Upper lobe of right lung (tissue), 1 donor: ENCODE measurements at places on chromosomes 5 and 9. TPM values are rescaled to one million over a fixed set of nuclear protein-coding genes. Genes with fewer than 3 reads are reported as not detected.

- DNase-seq, result no peak
Observed at GRCh38 chr9:93207326-93207814, 23.4 kb downstream of the WNK2 start.

DNA sequence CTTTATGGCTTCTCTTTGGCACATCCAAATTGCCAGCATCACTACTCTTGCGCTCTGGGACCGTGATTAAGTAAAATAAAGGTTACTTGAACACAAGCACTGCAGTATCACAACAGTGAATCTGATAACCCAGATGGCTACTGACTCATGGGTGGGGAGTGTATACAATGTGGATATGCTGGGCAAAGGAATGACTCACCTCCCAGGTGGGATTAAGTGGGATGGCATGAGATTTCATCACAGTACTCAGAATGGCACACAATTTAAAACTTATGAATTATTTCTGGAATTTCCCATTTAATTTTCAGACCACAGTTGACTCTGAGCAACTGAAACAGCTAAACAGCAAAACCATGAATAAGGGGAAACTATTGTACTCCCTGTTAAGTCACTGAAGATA lies 4.3 kb downstream of the GFM2 start:
- DNase-seq, result no peak

Gene ATOSB
- 20.3 TPM for total RNA-seq

- no peak for DNase-seq
Observed at GRCh38 chr9:8736805-8737204, 937.2 kb upstream of the DMAC1 start.

Gene TMEM174
- total RNA-seq, result not detected

GRCh38 chr5:129767927-129768380 lies 20.1 kb downstream of the MINAR2 start:
- no peak for DNase-seq

DNA sequence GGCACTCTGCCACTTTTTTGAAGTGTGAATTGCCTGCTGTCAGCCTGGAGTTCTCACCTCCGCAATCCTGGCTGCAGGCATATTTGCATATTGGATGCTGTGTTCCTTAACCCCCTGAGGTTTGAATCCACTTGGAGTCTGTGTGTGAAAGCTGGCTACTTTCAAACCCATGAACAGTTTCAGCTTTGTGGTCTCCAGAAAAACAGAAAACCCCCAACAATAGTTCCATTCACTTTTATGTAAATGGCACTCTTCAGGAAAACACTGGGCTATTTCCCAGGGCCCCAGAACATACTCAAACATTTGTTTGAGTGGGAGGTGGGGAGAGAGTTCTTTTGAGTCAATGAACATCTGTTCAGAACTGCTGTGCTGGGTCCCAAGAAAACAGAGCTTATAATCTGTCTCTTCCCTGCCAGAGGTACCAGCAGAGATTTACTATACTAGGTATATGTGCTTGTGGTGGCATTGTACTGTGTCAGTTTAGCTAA lies 5.0 kb downstream of the NUDT2 start:
- DNase-seq, result no peak

DNA sequence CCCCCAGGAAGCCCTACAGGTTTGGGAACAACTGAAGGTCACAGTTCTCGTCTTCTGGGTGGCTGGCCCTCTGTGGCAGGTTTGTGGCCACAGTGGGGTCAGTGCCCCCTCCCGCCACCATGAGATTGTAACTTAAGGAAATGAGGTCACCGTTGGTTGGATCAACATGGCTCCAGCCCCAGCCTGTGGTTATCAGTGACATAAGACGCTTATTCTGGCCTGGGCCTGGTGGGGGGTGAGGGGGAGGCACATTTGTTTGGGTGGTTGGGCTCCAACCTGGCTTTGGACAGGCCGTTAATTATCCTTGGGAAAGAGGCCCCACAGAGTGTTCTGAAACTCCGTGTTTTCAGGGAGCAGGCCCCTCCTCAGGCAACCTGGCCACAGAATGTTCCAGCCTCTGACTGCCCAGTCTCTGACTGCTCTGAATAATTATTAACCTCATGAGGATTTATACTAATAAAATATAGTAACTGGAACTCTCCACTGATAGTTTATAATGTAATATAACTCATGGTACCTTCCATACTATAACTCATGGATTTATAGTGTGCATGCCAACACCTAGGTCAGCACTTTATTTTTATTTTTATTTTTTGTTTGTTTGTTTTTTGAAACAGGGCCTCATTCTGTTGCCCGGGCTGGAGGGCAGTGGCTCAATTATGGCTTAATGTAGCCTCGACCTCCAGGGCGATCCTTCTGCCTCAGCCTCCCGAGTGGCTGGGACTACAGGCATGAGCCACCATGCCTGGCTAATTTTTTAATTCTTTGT lies 58.0 kb upstream of the RPL26L1 start:
- no peak for DNase-seq

Gene LCN12
- total RNA-seq, result 2.6 TPM

GRCh38 chr5:58499941-58500340 lies 8.7 kb downstream of the GAPT start:
- DNase-seq, result no peak

DNA sequence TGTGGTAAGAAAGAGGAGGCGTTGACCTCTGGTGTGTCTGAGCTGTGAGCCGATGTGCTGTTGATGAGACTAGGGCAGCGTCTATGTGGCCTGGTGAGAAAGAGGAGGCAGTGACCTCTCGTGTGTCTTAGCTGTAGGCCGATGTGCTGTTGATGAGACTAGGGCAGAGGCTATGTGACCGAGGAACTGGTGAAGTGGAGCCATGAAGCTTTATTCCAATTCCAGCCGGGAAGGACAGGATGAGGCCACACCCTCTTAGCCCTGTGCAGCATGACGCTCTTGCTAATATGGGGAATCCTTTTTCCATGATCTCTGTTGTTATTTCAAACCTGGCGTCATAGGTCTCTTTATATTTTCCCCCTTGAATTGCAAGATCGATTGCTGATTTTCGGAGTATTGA lies 172.4 kb downstream of the GOLPH3 start:
- no peak for DNase-seq

GRCh38 chr9:104110509-104110908 lies 16.4 kb downstream of the SMC2 start:
- DNase-seq, result no peak

Gene SH2D3C
- total RNA-seq, result 85.3 TPM

- no peak for DNase-seq
Observed at GRCh38 chr9:135326141-135326540, 153.4 kb upstream of the PPP1R26 start.

DNA sequence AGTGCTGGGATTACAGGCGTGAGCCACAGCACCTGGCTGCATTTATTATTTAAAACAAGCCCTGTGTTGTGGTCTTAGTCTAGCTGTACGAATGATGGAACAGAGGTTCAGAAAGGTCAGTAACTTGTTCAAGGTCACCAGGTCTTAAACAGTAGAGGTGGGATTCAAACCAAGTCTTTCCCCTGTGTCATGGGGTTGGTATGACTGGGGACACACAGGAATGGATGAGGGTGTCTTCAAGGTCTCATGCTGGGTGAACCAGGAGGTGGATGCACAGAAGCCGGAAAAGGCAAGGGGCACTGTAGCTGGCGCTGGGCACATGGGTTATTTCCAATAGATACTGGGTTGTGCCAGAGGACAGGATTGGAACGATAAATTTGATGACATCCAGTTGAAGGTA lies 32.2 kb upstream of the TJP2 start:
- no peak for DNase-seq

DNA sequence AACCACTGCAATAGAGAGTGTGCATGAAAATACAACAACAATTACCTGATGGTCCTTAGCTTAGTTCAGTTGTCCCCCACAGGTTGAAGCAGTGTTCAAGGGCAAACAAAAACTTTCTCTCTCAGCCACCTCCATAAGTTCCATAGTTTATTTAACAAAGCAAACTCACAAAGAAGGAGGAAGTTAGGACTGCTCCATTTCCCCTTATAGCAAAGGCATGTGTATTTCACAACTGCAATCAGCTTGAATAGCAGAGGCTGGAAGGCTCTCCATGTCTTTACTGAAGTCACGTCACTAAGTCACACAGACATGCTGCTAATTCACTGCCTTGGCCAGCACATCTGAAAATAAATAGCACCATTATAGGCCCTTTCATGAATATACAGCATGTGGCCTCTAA lies 43.3 kb downstream of the DOCK8 start:
- no peak for DNase-seq

- DNase-seq, result no peak
Observed at GRCh38 chr5:78586251-78586650, 62.3 kb downstream of the LHFPL2 start.
